Stimulated activated CD4-positive, alpha-beta T cell treated with anti-CD3 and anti-CD28 coated beads, Interleukin-1b, Interleukin-23, amount 100 ng/mL, for 1 hour (primary cell): ENCODE measurements at places on chromosomes 4 and X.

DNA sequence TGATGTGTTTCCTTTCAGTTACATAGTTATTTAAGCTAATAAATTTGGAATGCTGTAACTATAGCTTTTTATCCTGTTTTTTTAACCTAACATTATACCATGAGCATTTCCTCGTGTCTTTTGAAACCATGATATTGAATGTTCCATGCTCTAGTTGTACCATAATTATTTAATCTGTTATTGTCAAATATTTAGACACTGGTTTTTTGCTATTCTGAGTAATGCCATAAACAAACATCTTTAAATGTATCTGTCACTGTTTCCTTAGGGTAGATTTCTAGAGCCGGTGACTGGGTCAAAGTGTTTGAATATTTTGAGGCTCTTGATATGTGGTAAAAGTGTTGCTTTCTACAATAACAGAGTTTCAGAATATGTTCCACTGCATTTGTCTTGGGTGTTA lies 5.4 kb downstream of the IGBP1 start:
- no peak for DNase-seq

- DNase-seq = no peak
Observed at GRCh38 chrX:121641560-121641959, 594.1 kb downstream of the GLUD2 start.

- no peak for DNase-seq
Observed at GRCh38 chrX:123357941-123358340, 173.9 kb downstream of the GRIA3 start.

- DNase-seq = no peak
Observed at GRCh38 chr4:89173336-89174090, 62.2 kb downstream of the TIGD2 start.

- no peak for DNase-seq
Observed at GRCh38 chr4:159271856-159272255, 169.0 kb downstream of the RAPGEF2 start.

- no peak for DNase-seq
Observed at GRCh38 chr4:83552924-83553323, 17.0 kb downstream of the GPAT3 start.

- DNase-seq = peak; percentile 43
Observed at GRCh38 chrX:19372170-19372546, 28.4 kb downstream of the PDHA1 start.
